ENCODE measurements at places on chromosomes 1 and 21.
A peak's percentile ranks its signal among the peaks of the same experiment; 100 is the strongest.

DNA sequence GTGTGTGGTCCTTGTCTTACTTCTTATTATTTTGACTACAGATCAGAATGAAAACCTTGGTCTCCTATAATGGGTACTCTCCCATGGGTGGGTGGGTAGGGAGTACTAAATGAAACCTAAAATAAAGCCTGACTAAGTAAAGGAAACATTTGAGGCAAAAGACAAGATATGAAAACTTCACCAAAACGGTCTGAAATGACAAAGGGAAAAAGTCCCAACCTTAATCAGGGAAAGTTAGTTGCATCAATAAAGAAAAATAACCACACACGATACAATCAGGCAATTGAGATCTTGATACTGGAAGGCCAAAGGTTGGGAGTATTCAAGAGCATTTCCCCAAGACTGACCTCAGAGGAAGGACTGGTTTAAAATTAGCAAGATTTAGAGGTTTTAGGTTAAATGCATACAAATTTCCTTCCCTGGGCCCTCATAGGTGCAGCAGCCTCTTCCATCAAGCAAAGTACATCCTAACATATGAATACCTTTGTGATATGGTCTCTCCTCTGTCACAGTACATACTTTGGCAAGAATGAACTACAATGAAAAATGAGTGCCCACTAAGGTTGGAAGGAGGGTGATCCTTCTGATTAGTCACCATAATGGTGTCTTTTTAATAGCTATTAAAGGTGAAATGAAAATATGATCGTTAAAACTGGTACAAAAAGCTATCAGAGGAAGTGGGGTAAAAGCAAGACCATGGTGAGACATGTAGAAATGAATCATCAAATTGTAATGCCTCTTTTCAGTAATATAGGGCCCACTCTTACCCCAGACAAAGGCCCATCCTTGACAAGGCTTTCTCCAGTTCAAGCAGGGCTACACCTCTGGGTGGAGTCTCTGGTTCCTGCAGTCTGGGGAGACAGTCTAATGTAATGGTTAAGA is 15.3 kb upstream of the TNFSF4 start:
- no peak overlapping the region for H3K27ac ChIP-seq
- no peak for DNase-seq
- no peaks in the 10 kb centered on the region for H3K36me3 ChIP-seq

GRCh38 chr1:56584910-56585528 is 5.7 kb upstream of the PLPP3 start:
- H3K27me3 ChIP-seq = no peaks in the 10 kb centered on the region
- no peaks in the 10 kb centered on the region for H3K4me1 ChIP-seq
- no peak overlapping the region for H3K27ac ChIP-seq
- H3K36me3 ChIP-seq = no peaks in the 10 kb centered on the region

- no peaks in the 10 kb centered on the region for H3K4me1 ChIP-seq
- DNase-seq = peak; percentile 37
- H3K27ac ChIP-seq = no peak overlapping the region
- no peak overlapping the region for H3K4me3 ChIP-seq
- peaks cover 3% of the 10 kb centered on the region for H3K36me3 ChIP-seq
- H3K27me3 ChIP-seq = no peaks in the 10 kb centered on the region
Observed at GRCh38 chr1:197690074-197690473, 85.2 kb downstream of the DENND1B start.

GRCh38 chr1:9835404-9835757 is 11.6 kb upstream of the CLSTN1 start:
- no peak overlapping the region for H3K27ac ChIP-seq
- H3K36me3 ChIP-seq = no peaks in the 10 kb centered on the region
- H3K4me3 ChIP-seq = no peak overlapping the region
- H3K4me1 ChIP-seq = peaks cover 10% of the 10 kb centered on the region
- peaks cover 74% of the 10 kb centered on the region for H3K27me3 ChIP-seq
- no peak for DNase-seq

DNA sequence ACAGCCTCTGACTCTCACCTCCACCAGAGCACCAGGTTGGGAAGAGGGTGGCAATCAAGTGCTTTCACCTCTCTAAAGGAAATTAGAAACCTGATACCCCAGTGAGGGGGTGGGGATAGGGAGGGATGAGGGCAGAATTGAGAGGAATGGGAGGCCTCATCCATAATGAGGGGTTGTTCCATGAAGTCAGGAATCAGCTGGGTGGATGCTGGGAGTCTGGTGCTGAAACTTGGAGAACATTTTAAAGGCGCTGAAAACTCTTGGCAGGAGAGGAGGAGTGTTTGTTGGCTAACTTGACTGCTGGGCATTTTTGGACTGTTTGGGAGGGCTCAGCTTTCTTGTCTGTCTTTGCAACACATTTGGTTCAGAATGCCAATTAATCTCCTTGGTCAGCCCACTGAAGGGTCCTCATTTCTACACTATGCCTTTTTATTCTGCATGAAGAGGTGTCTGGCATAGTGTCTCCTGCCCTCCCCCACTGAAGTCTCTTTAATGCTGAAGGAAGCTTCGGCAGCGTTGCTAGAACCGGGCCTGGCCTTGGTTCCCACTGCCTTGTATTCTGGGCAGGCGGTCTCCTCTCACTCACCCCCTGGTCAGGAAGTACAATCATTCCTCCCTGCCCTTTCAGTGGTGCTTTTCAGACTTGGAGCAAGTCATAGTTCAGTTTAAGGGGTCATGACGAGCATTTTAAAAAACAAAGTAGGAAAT is 2.2 kb downstream of the PHGDH start:
- peaks cover 17% of the 10 kb centered on the region for H3K4me1 ChIP-seq
- peaks cover 7% of the 10 kb centered on the region for H3K27me3 ChIP-seq
- H3K27ac ChIP-seq = no peak overlapping the region
- no peak for DNase-seq
- peak overlapping the region; percentile 68 for H3K4me3 ChIP-seq

DNA sequence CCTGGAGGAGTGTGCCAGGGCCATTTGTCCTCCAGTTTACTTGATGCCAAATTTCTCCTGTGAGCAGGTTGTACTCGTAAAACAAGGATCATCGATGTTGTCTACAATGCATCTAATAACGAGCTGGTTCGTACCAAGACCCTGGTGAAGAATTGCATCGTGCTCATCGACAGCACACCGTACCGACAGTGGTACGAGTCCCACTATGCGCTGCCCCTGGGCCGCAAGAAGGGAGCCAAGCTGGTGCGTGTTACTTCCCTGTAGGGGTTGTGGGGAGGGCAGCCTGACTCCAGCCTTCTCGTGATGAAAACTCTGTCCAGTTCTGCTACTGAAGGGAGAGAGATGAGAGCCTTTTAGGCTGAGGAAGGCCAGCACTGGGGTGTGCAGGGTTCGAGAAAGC is 2.2 kb downstream of the RPS8 start:
- peak overlapping the region; percentile 98 for H3K27ac ChIP-seq
- peaks cover 60% of the 10 kb centered on the region for H3K36me3 ChIP-seq
- H3K27me3 ChIP-seq = no peaks in the 10 kb centered on the region
- no peak for DNase-seq
- peaks cover 22% of the 10 kb centered on the region for H3K4me1 ChIP-seq

GRCh38 chr1:200960948-200961340 is 62.6 kb downstream of the KIF21B start:
- H3K36me3 ChIP-seq = no peaks in the 10 kb centered on the region
- H3K4me3 ChIP-seq = no peak overlapping the region
- no peak overlapping the region for H3K27ac ChIP-seq
- DNase-seq = no peak
- H3K27me3 ChIP-seq = peaks cover 83% of the 10 kb centered on the region
- no peaks in the 10 kb centered on the region for H3K4me1 ChIP-seq

DNA sequence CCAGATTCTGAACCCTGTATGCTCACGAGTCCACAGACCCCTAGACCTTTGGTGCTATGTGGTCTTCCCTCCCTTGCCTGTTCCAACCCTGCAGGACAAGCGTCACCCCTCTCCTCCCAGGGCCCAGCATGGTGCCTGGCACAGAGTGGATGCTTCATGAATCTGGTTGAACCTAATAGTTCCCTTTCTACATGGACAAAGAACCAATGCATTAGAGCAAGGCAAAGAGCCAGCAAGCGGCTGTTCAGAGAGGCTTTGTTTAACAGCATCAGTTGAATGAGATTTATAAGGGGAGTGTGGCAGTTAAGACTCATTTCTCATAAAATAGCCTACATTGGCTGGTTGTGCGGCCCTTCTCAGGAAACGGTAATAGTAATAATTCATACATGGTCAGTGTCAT is 14.9 kb downstream of the SLC26A9 start:
- no peaks in the 10 kb centered on the region for H3K36me3 ChIP-seq
- H3K4me1 ChIP-seq = peaks cover 4% of the 10 kb centered on the region
- no peak overlapping the region for H3K4me3 ChIP-seq
- no peak overlapping the region for H3K27ac ChIP-seq
- peaks cover 44% of the 10 kb centered on the region for H3K27me3 ChIP-seq

DNA sequence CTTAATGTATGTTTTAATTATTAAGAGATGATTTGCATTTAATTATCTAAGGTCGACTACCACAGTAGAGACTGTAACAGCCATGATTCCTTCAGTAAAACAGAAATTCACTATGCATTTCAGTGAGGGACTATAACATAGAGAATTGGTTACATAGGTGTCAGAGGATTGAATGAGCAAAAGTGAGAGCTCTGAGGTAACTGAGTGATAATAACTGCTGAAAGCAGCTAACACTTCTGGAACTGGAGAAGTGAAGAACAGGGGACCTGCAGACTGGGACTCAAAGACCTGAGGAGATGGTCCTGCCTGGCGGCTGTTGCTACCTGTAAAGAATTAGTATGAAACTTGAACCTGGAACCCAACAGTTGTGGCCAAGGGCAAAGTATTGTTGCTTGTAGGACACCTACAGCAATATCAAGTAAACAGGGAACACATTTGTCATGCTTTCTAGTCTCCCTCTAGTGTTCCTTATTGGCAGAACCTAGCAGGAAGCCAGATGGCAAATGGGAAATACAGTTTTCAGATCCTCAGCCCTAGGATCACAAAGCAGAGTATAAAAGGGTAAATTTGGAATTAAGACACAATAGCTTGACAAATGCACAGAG is 110.6 kb downstream of the HS2ST1 start:
- H3K36me3 ChIP-seq = no peaks in the 10 kb centered on the region
- peak; percentile 29 for DNase-seq
- H3K27me3 ChIP-seq = no peaks in the 10 kb centered on the region
- peaks cover 7% of the 10 kb centered on the region for H3K4me1 ChIP-seq

DNA sequence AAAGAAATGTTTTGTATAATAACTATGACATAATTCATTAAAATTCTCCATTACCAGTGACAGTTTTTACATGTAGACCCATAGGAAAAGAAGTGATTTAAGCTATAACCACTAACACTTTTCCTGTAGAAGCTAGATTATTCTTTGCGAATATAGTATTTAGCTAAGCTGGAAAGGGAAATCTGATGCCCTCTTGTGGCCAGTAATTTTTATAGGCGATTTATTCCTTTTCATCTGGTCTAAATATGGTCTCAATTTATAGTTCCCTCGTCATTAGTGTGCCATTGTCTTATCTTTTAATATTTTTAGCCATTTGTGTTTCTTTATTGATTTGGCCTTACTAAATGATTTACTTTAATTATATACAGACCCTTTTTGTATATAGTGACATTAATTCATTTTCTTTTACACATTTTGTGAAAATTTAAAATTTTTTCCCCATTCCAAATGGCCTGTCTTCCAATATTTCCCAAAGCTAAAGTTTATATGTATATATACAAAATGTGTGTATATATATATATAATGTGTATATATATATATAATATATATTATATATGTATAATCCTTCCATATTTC is 26.7 kb downstream of the BTG3 start:
- no peaks in the 10 kb centered on the region for H3K36me3 ChIP-seq
- no peaks in the 10 kb centered on the region for H3K27me3 ChIP-seq
- no peaks in the 10 kb centered on the region for H3K4me1 ChIP-seq
- H3K27ac ChIP-seq = no peak overlapping the region
- peak; percentile 19 for DNase-seq

DNA sequence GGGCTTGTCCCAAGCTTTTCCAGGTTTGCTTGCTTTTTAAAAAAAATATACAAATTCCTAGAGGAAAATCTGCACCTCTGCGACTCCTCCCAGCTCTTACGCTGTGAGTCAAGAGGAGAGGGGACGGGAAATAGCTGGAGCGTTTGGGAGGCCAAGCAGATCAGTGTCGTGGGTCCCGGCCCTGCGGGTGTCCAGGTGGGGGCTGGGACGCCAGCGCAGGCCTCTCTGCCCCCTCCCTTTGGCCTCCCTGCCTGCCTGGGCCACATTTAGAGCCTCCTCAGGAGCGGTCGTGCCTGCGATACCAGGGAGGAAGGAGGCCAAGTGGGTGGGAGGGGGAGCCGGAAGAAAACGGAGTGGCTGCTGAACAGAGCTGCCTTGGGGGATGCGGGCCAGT is 9.0 kb downstream of the WNT4 start:
- H3K27ac ChIP-seq = no peak overlapping the region
- H3K4me3 ChIP-seq = no peak overlapping the region
- no peaks in the 10 kb centered on the region for H3K4me1 ChIP-seq
- DNase-seq = no peak
- no peaks in the 10 kb centered on the region for H3K36me3 ChIP-seq

DNA sequence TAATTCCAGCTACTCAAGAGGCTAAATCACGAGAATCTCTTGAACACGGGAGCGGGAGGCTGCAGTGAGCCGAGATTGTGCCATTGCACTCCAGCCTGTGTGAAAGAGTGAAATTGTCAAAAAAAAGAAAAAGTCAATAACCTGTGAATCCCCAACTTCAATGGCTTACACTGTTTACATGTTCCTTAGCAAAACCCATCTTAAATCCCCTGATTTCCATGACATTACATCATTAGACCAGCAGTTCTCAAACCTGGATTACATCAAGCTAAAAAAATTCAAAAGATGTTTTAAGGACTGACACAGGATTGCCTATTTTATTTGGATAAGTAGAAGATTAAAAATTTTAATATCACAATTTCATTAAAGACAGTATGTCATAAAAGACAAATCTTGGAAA is 12.4 kb downstream of the GPBP1L1 start:
- peaks cover 60% of the 10 kb centered on the region for H3K36me3 ChIP-seq
- no peak for DNase-seq
- H3K27me3 ChIP-seq = no peaks in the 10 kb centered on the region
- no peak overlapping the region for H3K27ac ChIP-seq
- H3K4me1 ChIP-seq = peaks cover under 1% of the 10 kb centered on the region

DNA sequence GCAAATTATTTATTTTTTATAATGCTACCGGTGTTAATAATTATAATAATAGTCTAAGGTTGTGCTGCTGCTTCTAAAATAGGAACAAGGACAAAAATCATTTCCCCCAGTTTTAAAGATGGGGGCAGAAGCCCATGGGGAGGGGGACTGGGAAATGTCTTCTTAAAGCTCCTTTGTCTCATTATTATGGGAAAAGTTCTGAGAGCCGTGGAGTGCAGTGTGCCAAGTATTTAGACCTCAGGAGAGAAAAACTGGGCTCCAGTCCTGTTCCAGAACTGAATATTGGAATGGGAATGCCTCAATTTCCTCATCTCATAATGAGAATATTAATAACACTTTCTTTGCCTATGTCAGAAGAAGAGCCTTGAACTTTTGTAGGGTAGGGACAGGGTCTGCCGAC is 40.9 kb upstream of the ATF3 start:
- H3K4me1 ChIP-seq = peaks cover 13% of the 10 kb centered on the region
- H3K27ac ChIP-seq = no peak overlapping the region
- peaks cover 15% of the 10 kb centered on the region for H3K27me3 ChIP-seq
- DNase-seq = no peak

GRCh38 chr1:20080441-20081352 is 10.7 kb downstream of the PLA2G5 start:
- no peaks in the 10 kb centered on the region for H3K4me1 ChIP-seq
- no peak overlapping the region for H3K4me3 ChIP-seq
- no peak for DNase-seq
- H3K27ac ChIP-seq = no peak overlapping the region
- peaks cover 27% of the 10 kb centered on the region for H3K27me3 ChIP-seq

- H3K27ac ChIP-seq = no peak overlapping the region
- DNase-seq = no peak
- no peaks in the 10 kb centered on the region for H3K36me3 ChIP-seq
- peaks cover 13% of the 10 kb centered on the region for H3K27me3 ChIP-seq
- no peak overlapping the region for H3K4me3 ChIP-seq
Observed at GRCh38 chr1:18811733-18812452, 47.6 kb downstream of the TAS1R2 start.

- H3K4me3 ChIP-seq = no peak overlapping the region
- H3K27ac ChIP-seq = no peak overlapping the region
- DNase-seq = no peak
Observed at GRCh38 chr1:17066361-17067068, 12.7 kb upstream of the SDHB start.

Data from K562 (cell line).